ENCODE measurements at places on chromosomes 12 and 14. TPM values are rescaled to one million over a fixed set of nuclear protein-coding genes. Genes with fewer than 3 reads are reported as not detected.

KCNMB4 gene
- 1.6 TPM for polyA plus RNA-seq

GRCh38 chr12:82242729-82243128 is 115.5 kb downstream of the CCDC59 start:
- DNase-seq, result no peak

- no peak for DNase-seq
Observed at GRCh38 chr12:124292385-124292784, 2.5 kb upstream of the RFLNA start.

DNA sequence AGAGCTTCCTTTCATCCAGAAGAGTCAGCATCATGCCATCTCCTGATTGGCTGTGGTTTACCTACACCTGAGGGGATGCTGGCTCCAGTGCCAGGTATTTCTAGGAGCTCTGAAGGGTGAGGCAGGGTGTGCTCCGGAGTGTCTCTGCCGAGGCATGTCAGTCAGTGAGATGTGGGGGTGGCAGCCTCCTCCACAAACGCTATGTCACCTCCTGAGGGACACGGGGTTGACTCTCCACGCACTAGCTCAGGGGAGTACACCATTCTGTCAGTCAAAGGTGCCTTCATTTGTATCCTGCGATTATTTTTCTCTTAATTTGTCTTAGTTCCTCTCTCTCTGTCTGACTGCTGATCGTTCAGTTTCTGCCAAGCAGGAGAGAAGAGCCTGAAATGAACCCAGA is 604.5 kb downstream of the VRK1 start:
- DNase-seq, result no peak

GRCh38 chr14:39984323-39984722 is 552.1 kb upstream of the FBXO33 start:
- no peak for DNase-seq

MSI1 gene
- 0.95 TPM for polyA plus RNA-seq

GRCh38 chr12:132342251-132343227 is 13.2 kb upstream of the GALNT9 start:
- DNase-seq, result no peak
